ENCODE measurements at places on chromosomes 5 and 9.

DNA sequence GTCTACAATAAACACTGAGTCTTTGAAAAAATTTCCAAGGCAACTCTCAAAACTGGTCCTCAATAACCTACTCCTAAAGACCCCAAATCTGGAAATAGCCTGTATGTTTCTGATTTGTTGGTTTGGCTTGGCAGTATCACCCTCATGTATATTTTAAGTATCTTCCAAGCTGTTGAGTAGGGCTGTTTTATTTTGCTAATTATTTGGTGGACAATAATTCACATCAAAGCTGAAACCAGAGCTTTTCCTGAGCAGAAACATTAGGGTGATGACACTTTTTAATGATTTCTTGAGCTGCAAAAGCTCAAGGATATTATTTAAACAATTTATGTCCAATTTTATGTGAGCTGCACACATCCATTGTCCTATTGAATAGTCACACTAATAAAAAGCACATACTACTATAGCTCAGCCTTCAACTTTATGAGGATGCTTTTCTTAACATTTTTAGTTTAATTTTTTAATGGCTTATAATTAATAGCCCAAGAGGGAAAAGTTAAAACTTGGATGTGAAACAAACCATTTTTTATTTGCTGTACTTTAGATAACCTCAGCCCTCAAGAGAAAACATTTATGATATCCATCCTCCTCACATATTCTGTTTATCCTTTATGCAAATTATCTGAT is 393.1 kb downstream of the TAF11L14 start:
- DNase-seq: no peak

DNA sequence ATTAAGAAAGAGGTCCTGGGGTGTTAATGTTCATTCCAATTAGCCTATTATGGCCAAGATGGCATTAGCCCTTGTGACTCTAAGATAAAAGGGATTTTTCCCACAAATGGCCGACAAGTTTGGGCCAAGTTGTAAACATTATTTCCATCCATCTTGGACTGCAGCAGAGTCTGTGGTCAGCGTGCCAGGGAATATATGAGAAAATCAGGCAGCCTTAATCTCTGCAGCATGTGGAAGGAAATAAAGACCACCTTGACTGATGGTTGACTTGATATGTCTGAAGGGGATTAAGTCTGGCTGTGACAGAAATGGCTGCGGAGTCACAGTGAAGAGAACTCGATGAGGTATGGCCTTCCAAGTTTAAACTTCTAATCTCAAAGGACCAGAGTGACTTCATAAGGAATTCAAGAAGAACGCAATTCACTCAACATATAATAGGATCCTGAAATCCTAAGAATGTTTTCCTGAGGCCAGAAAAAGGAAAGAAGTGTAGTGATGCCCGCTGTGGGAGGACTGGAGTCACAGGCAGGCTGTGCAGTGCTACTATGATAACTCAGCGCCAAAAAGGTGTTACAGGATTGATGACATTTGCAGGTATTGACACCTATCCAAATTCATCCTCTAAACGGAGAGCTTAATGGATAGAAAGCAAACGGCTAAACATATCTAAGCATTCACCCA is 287.1 kb downstream of the SEC61B start:
- DNase-seq: no peak

- no peak for DNase-seq
Measured at GRCh38 chr5:55360190-55360589, 52.4 kb downstream of the MTREX start.

DNA sequence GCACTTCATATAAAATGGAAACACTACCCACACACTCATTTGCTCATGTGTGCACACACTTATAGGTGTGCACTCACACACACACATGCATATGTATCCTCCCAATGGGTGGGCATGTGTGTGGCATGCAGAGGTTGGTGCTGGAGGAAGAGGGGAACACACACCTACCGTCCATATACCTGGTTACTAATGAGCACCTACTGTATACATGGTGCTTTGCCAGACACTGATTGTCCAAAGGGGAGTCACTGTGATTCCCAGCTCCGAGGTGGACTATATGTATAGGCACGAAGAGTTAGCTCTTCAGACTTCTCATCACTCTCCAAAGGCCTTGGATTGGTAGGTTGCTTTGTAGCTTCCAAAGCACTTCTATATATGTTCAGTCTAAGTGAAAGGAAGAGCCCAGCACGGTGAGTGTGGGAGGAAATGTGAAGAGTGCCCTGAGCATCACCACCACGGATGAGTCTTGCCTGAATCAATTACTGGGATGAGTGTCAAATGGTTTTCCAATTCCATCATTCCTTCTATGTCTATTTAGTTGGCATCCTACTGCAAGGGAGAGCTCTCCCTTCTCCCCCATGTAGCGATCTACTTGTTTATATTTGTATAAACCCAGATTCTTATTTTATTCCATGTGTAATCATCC is 12.6 kb upstream of the ERGIC1 start:
- no peak for DNase-seq

GRCh38 chr5:135036405-135036804 is 2.4 kb upstream of the PITX1 start:
- DNase-seq: no peak

DNA sequence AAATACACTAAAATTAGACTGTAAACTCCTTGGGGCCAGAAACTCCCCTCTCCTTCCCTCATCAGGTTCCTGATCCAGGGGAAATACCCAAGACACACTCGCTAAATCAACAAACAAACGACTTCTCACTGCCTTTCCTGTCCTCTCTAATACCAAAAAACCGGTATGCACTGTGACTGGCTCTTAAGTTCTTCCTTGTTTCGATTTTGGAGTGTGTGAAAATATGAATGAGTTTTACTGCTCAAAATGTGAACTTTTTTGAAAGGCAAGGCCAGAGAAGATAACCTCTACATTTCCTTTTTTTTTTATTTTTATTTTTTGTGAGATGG is 81.1 kb upstream of the EPB41L4B start:
- no peak for DNase-seq

DNA sequence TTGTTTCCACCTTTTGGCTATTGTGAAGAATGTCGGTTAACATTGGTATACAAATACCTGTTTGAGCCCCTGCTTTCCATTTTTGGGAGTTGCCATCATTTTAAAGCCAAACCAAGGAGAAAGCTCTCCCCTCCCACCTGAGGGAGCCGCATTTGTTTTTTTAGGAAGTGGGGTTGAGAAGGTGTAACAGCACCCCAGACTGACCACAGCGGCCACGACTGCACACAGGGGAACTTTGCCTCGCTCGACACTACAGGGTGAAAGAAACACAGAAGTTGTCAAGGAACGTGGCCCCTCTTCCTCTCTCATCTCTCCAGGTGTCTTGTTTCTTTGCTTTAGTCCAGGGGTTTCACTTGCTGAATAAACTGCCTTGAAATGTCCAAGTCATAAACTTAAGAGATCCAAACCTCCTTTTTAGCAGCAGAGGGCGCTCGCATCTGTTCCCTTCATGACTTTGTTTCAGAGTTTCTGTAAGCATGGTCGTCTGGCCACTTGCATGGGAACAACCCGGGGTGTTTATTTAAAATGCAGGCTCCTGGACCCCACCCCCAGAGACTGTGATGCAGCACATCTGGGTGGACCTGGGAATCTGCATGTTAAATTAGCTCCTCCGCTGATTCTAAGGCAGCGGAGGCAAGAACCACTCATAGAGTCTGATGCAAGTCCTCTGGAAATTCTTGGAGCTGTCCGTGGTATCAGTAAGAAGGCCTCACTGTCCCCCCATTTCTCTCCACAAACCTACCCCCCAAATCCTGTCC is 2.1 kb upstream of the TTLL11 start:
- peak; percentile 27 for DNase-seq

DNA sequence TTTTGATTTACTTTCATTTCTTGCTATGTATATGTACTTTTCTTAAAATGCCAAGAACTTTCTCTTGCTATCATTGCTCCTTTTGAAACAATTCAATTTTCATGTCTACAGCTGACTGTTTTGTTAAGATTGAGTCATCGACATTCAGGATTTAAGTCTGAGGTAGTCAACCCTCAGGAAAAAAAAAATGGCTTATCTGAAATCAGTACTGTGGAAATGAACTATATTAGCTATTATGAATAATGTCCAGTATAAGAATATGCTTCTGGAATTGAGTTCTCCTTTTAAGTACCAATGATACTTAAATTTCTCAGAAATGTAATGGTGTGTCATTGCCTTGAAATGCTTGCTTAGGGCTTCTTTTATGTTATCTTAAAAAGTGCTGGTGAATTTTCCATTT is 37.9 kb downstream of the TNFAIP8 start:
- no peak for DNase-seq

DNA sequence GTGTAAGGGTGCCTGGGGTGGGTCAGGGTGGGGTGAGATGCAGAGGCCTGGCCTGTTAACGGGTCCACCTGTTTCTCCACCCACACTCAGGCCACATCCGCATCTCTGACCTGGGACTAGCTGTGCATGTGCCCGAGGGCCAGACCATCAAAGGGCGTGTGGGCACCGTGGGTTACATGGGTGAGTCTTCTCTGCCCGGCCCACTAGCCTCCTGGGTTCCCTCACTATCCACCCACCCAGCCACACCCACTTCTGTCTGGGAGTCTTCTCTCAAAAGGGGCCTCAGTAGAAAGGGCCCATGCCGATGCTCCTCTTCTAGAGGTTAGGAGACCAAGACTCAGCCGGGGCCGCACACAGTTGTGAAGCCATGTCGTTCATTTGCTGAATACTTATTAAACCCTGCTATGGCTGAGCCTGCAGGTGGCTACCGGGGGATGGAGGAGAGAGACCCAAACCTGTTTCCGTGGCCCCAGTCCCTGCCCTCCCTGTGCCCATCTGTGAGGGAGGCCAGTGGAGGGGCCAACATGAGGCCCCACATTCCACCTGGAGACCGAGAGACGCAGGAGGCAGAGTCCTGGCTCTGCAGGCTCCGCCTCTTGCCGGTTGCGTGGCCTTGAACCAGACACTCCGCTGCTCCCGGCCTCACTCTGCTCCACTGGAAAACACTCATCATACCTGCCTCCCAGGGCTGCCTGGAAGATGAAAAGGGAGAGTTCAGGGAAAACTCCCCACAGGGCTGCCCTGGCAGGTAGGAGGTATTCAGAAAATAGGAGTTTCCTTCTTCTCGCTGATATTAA is 8.7 kb downstream of the GRK6 start:
- no peak for DNase-seq

- no peak for DNase-seq
Measured at GRCh38 chr9:71628247-71628646, 140.1 kb downstream of the CEMIP2 start.

- DNase-seq: no peak
Measured at GRCh38 chr5:143593723-143594122, 190.2 kb upstream of the NR3C1 start.

DNA sequence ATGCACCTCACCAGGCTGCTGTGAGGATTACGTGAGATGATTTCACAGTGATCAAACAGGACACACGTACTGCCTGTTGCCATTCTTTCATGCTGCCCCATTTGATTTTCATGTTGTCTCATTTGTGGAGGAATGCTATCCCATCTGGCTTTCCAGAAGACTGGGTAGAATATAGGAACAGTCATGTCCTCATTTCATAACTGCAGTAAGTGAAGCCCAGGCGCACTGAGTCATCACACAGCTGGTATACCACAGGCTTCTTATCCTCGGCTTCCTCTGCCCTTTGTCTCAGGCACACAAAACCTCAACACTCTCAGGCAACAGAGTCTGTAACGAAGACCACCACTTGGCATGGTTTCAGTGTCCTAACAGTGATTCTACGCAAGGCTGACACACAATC is 62.3 kb downstream of the LHFPL2 start:
- no peak for DNase-seq

GRCh38 chr9:18800579-18800978 is 232.4 kb downstream of the SAXO1 start:
- DNase-seq: no peak

- no peak for DNase-seq
Measured at GRCh38 chr5:104913841-104914281, 1351.3 kb upstream of the NUDT12 start.

DNA sequence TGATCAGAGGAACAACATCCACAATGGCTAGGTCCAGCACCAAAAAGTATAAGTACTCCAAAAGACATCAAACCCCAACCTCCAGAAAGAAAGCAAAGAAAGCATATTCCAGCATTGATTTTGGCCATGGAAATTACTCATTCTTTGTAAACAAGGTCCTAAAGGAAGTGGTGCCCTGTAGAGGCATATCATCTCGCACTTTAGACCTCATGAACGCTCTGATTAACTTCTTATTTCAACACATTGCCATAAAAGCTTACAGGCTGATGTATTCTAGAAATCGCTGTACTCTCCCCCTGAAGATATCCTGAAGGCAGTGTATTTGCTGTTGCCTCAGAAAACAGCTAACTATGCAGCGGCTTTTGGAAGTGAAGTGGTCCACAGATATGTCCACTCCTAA is 82.7 kb upstream of the TNPO1 start:
- no peak for DNase-seq

DNA sequence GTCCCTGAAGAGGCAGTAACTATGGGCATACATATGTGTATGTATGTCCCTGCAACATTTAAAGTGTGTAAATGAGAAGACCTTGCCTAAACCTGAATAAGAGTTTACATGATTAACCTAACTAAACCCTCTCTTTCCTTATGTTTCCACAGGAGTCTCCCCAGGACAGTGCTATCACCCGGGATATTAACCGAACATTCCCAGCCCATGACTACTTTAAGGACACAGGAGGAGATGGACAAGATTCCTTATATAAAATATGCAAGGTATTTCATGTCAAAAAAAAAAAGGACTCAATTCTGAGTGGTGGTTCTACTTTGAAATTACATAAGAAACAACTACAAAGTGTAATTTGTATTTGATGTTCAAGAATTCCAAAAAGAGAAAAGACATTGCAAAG is 31.7 kb downstream of the GPR21 start:
- DNase-seq: no peak

DNA sequence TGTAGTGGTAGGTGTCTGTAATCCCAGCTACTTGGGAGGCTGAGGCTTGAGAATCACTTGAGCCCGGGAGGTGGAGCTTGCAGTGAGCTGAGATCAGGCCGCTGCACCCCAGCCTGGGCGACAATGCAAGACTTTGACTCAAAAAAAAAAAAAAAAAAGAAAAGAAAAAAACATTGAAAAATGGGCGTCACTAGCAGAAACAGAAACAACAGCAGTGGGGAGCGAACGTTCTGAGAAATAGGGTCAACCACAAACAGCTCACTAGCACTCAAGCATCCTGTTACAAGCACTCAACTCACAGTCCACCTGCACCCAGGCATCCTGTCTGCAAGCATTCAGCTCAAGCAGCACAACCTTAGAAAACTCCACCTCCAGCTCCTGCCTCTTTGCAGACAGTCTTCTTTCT is 17.2 kb downstream of the TRIM14 start:
- peak; percentile 9 for DNase-seq

GRCh38 chr9:137160716-137161557 is 8.9 kb downstream of the LRRC26 start:
- DNase-seq: no peak

Data from NCI-H774 (cell line).